ENCODE measurements at places on chromosomes 3 and 15.

GRCh38 chr15:35751413-35752133 is 205.6 kb upstream of the DPH6 start:
- DNase-seq = peak; percentile 81

- DNase-seq = peak; percentile 47
Measured at GRCh38 chr3:127688416-127689265, 15.9 kb downstream of the ABTB1 start.

GRCh38 chr3:160226026-160226907 is 1.0 kb downstream of the C3orf80 start:
- DNase-seq = no peak

- DNase-seq = no peak
Measured at GRCh38 chr15:58036579-58036978, 28.9 kb downstream of the ALDH1A2 start.

- no peak for DNase-seq
Measured at GRCh38 chr15:38053776-38054175, 119.3 kb downstream of the TMCO5A start.

DNA sequence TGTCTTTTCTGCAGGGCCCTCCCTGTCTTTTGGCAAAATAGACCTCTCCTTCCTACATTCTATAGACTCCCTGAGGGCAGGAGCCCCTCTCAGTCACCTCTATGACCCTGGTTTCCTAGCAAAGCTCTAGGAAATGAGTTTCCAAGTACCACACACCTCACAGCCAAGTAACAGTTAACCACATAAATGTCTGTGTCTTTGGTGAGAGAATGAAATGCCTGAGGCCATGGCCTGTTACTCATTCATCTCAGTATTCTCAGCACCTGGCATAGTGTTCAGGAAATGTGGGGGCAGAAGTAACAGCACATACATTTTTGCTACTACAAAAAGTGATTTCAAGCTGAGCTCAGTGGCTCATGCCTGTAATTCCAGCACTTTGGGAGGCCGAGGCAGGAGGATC is 21.0 kb downstream of the RFT1 start:
- peak; percentile 55 for DNase-seq

DNA sequence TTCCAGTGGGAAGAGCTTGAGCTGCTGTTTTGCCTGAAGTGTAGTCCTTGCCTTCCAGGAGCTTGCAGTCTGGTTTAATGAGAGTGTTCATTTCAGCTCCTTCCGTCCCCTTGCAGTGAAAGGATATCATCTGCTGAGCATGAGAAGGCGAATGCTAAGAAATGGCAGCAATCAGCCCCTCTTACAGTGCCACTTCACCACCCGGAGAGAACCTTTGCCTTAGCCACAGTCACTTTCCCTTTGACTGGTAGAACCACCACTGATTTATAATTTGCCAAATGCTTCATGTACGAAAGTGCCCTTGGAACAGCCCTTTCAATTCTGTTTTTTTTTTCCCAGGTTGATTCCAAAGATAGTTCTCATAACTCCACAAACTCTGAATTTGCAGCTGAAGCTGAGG is 11.5 kb downstream of the TATDN2 start:
- DNase-seq = no peak

GRCh38 chr15:43955140-43955539 is 128.3 kb downstream of the WDR76 start:
- DNase-seq = no peak

GRCh38 chr3:72951259-72951722 is 45.3 kb upstream of the PPP4R2 start:
- no peak for DNase-seq

DNA sequence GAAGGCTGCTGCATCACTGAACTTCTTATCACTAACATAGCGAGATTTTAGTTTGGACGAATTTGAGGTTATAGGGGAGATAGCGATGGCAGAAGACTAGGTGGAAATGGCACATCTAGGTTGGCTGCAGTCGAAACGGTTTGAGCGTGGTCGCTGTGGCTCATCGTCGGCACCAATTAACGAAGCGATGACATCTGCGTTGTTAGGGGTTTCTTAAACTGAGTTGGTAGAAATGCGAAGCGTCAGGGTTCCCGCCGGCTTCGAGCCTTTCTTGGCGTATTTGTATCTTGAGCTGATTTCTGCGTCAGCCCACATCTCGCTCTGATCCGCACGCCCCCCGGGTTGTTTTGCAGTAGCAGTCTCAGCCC is 319 bp downstream of the LNP1 start:
- DNase-seq = peak; percentile 56

GRCh38 chr15:56868170-56868569 is 50.3 kb upstream of the TCF12 start:
- DNase-seq = no peak

- DNase-seq = peak; percentile 15
Measured at GRCh38 chr3:152021951-152022461, 148.6 kb downstream of the SUCNR1 start.

DNA sequence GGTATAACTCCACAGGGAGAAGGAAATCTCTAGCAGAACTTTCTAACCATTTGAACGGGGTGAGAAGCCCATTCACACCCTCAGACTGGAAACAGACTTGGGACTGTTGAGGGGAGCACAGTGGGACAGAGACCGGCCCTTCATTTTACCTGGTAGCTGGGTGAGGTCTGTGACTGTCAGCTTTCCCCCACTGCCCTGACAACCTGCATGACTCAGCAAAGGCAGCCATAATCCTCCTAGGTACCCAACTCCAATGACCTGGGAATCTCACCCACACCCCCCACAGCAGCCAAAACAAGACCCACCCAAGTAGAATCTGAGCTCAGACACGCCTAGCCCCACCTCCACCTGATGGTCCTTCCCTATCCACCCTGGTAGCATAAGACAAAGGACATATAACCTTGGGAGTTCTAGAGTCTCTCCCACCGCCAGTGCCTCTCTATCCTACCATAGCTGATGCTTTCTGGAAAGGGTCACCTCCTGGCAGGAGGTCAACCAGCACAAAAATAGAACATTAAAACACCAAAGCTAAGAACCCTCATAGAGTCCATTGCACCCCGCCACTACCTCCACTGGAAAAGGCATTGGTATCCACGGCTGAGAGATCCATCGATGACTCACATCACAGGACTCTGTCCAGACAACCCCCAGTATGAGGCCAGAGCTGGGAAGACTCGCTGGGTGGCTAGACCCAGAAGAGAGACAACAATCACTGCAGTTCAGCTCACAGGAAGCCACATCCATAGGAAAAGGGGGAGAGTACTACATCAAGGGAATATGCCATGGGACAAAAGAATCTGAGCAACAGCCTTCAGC is 28.0 kb downstream of the SENP7 start:
- peak; percentile 65 for DNase-seq

DNA sequence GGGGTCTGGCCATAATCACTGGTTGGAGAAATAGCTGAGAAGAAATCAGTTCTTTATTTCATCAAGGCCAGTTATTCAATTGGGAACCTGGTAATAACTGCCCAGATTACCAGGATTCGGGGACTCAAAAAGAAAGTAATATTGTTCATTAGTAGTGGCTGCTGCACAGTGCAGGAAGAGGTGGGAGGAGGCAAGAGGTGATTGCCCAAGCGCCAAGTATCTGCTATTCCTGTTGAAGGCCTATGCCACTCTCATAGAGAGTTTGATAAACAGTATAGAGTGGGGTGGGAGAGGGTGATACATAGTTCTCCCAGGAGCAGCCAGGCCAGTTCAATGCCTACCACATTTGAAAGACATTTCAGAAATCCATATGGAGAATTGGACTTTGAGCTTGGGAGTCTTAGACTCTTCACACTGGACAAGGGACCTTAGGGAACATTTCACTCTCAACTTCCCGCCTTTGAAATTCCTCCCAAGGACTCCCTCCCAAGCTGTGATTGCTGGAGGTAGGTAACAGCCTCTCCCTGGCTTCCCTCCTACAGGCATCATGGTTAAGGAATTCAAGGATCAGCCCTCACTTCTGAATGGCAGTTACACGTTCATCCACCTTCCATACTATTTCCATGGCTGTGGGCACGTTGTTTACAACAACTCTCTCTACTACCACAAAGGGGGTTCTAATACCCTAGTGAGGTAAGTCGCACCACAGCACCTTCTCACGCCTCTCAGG is 59.8 kb downstream of the GLDN start:
- DNase-seq = no peak

DNA sequence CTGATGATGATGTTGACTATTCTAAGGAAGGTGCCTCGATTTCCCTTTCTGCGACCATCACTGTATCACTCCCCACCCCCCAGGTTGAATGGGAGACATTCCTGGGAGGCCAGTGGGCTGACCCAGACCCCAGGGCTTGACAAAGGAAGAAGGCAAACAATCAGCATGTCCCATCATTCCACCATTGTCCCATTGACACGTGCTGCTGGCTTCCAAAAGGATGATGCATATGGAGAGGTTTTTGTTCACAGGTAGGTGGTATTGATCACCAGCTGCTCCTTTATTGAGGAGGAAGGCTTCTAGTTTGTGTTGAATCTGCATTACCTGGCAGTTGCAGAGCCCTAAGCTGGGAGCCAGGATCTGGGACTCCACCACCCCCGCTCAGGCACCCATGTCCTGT is 30.4 kb downstream of the RASGRF1 start:
- no peak for DNase-seq

DNA sequence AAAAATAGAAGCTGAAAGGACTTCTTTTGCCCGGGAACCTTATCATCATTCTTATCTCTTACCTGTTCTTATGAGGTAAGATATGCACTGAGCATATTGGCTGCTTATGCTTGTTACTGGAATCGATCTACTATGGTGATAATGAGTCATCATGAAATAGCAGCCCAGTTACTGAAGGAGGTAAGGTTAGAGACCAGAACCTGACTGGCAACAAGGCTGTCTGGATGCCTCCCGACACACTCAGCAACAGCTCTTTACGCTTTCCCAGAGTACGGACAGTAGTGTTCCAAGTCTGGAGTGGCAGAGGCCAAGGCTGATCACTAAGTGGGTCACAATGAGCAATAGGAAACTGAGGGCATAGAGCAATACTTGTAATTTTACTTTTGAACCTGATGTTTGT is 314.1 kb downstream of the NLGN1 start:
- DNase-seq = no peak
